ENCODE measurements at places on chromosomes 4 and X.

DNA sequence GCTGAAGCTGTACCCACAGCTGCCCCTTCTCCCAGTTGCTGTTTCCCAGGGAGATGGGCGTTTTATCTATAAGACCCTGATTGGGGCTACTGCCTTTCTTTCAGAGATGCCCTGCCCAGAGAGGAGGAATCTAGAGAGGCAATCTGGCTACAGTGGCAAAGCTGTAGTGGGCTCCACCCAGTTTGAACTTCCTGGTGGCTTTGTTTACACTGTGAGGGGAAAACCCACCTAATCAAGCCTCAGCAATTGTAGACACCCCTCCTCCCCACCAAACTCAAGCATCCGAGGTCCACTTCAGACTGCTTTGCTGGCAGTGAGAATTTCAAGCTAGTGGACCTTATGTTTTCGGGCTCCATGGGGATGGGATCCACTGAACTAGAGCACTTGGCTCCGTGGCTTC, 240.4 kb upstream of the AFF2 start:
- DNase-seq = no peak

- peak; percentile 35 for DNase-seq
These were observed 160.4 kb upstream of the GPR101 start for GRCh38 chrX:137194164-137194563.

- no peak for DNase-seq
These were observed 168.5 kb upstream of the NUDT6 start for GRCh38 chr4:123090886-123091285.

DNA sequence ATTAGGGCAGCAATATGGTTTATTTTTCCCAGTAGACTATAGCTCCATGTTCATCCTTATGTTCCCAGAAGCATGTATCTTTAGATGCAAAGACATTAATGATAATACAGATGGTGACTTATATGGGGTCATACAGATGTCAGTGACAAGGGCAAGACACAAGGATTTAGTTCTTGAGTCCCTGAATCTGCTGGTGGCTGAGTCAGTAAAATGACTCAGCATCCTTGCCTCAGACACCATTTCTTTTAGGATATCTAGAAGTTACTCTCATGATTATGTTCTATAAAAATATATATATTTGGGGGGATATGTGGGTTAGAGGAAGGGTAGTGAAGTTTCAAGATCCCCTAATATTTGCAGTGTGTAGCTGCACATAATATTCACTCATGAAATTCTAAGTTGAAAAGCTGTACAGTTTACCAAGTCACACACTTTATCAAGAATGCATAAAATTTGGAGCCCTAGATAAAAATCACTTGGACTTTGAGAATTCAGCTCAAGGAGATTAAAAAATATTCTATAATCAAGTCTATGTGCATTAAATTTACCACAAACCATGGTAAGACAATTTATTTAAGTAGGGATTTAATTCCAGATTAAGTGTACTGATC, 101.9 kb downstream of the LNX1 start:
- no peak for DNase-seq

DNA sequence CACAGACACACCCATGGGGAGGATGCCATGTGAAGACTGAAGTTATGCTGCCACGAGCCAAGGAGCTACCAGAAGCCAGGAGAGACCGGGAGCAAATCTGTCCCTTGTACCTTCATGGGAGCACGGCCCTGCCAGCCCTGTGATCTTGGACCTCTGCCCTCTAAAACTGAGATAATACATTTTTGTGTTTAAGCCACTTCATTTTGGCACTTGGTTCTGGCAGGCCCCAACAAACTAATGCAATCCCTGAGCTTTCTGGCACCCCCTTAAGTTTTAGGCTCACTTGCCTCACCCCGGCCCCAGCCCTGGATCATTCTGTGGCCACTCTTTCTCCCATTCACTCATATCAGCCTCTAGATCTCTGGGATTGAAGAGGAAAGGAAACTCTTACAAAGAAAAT, 35.4 kb downstream of the SEL1L3 start:
- DNase-seq = no peak

GRCh38 chrX:35809781-35810180, 11.6 kb downstream of the MAGEB16 start:
- DNase-seq = no peak

GRCh38 chr4:184826691-184827270, 1.0 kb upstream of the ACSL1 start:
- DNase-seq = peak; percentile 11
